Activated T-helper 1 cell treated with anti-CD3 and anti-CD28 coated beads, Interleukin-12 subunit alpha, Interleukin-12 subunit beta, Interleukin-2, Interleukin-4 antibody, amounts not matched to agents 30 ng/mL and 10 ng/mL and 1 ng/mL, durations not matched to agents 14 hours and 24 hours and 36 hours (primary cell): ENCODE measurements at places on chromosomes 2 and 18.

DNA sequence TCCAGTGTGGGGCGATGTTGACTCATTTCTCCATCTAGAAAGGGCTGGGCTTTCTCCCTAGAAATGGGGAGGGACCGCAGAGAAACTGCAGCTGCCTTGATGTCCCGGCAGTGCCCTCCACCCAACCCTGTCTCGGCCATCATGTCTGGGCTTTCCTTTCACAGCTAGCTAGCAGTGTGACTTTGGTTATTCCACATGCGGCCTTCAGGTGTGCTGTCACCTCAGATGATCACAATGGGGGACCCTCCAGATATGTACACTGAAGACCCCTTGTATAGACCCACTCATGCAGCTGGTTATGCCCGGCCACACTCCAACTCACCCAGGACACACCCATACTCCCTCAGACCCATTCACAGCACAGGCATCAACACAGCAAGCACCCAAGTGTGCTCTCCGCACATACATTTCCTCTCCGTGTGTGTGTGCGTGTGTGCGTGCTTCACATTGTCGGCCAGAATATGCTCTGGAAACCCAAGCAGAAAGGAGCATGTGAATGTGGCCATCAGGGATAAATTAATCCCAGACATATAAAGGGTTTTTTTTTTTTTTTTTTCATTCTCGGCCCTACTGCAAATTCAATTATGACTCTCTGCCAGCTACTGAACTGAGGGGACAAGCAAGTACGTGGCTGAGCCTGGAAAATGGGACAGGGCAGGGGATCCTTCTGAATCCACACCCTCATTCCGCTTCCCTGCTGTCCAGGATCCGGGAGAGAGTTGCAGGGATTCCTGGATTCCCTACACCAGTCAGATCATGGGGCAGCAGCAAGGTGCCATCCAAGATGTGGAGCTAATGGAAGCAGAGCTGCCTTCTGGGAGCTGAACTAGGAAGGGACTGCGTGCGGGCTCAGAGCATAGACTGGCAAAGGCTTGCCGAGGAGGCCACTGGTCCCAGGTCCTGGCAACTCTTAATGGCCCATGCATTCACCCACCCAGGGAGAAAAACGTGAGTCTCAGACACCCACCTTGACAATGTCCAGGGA is 240.2 kb downstream of the DYSF start:
- DNase-seq: no peak

DNA sequence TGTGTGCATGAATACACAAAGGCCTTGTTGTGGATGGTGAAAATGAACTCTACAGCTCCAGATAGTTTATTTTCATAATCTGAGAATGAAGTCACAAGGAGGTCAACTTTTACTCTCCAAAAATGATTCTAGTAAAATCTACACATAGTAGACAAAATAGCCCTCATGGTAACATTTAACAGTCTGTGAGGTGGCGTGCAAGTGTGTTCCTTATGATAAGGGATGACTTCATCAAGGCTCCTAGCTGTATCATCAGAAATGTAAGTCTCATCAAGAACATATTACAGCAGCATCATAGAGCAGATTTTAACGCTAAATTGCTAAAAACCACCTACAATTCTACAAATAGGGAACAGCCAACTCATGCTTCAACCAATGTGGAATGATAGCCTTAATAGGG is 72.3 kb upstream of the RIOK3 start:
- no peak for DNase-seq

- DNase-seq: no peak
Measured at GRCh38 chr2:88077080-88077479, 9.5 kb downstream of the SMYD1 start.

GRCh38 chr2:174121175-174121574 is 127.2 kb downstream of the OLA1 start:
- no peak for DNase-seq

GRCh38 chr2:46298522-46299353 is 1.5 kb downstream of the EPAS1 start:
- no peak for DNase-seq

DNA sequence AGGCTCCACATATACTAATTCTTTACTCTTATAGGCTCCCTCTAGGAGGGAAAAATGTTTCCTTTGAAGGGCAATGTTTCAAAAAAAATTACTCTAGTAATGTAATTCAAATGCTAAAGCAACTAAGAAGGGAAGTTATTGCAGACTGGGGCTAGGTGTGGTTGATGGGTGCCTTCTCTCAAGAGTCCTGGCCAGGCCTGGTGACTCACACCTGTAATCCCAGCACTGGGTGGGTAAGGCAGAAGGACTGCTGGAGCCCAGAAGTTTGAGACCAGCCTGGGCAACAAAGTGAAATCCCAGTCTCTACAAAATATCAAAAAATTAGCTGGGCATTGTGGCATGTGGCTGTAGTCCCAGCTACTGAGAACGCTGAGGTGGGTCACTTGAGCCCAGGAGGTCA is 31.2 kb upstream of the CDKL4 start:
- no peak for DNase-seq

GRCh38 chr2:95275151-95275515 is 884 bp downstream of the PROM2 start:
- DNase-seq: no peak

DNA sequence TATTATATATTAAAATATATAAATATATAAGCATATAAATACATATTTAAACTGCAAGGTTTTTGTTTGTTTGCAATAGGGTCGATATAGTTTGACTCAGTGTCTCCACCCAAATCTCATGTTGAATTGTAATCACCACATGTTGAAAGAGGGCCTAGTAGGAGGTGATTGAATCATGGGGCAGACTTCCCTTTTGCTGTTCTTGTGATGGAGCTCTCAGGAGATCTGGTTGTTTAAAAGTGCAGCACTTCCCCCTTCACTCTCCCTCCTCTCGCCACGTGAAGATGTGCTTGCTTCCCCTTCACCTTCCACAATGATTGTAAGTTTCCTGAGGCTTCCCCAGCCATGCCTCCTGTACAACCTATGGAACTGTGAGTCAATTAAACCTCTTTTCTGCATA is 2137.3 kb upstream of the CELF4 start:
- no peak for DNase-seq

GRCh38 chr18:61738042-61738441 is 154.8 kb downstream of the RNF152 start:
- DNase-seq: no peak

- DNase-seq: no peak
Measured at GRCh38 chr2:21256006-21256405, 132.2 kb downstream of the TDRD15 start.

GRCh38 chr2:222608081-222608480 is 47.8 kb downstream of the FARSB start:
- no peak for DNase-seq

DNA sequence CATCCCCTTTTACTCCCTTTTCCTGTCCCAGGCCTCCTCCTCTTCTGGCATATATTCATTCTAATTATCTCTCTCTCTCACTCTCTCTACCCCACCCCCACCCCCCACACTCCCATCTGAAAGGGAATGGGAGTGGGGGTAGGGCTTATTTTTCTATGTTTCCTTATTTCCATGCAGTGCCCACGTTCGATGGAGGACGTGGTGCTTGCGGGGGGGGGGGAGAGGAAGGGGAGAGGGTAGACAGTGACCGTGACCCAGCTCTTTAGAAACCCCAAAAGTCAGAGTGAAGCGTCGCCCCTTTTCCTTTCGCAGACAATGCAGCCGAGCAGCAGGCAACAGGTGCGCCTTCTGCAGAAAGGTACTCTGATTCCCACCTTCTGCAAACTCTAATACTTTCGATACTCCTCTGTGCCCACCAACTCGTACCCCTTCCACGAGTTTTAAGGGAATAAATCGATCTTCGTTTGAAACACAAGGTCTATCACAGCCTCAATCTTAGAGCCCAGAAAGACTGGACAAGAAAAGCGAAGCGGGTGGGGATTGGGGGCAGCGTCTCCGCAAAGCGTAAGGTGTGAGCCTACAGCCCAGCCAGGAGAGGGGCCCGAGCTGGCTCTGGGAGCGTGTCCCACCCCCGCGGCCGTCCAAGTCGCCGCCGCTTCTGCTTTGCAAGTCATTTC is 891 bp upstream of the NR4A2 start:
- DNase-seq: peak; percentile 28

DNA sequence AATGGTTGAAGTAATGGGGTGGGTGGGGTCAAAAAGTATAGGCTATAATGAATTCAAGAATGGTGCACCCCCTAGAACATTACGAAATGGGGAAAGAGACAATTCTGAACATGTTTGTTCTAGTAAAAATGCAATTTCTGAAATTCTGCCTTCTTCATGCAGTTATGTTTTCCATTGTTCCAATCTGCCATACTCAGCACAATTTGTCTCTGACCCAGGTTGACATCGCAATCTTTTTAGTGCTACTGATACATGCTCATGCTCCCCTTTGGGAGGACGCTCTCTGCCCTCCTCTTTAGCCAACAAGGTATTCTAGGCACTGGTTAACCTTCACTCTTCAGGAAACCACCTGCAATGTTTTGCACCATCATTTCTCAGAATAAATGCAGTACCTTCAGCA is 1303.9 kb upstream of the PIK3C3 start:
- DNase-seq: no peak

- DNase-seq: no peak
Measured at GRCh38 chr2:83369601-83370418, 1089.3 kb downstream of the SUCLG1 start.

DNA sequence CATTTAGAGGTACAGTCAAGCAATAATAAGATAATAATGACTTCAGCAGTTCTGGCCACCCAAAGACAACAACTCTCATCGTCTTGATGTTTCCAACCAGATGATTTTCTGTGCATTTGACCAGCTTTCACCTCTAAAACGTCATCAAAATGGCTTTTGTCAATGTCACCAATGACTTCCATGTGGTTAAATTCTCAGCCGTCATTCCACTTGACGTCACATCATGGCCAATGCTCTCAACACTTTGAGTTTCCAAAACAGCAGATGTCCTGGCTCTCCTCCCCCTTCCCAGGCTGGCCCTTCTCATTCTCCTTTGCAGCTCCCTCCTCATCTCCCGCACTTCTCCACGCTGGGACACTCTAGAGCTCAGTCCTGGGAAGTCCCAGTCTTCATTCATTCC is 258.3 kb downstream of the BCL2 start:
- no peak for DNase-seq

DNA sequence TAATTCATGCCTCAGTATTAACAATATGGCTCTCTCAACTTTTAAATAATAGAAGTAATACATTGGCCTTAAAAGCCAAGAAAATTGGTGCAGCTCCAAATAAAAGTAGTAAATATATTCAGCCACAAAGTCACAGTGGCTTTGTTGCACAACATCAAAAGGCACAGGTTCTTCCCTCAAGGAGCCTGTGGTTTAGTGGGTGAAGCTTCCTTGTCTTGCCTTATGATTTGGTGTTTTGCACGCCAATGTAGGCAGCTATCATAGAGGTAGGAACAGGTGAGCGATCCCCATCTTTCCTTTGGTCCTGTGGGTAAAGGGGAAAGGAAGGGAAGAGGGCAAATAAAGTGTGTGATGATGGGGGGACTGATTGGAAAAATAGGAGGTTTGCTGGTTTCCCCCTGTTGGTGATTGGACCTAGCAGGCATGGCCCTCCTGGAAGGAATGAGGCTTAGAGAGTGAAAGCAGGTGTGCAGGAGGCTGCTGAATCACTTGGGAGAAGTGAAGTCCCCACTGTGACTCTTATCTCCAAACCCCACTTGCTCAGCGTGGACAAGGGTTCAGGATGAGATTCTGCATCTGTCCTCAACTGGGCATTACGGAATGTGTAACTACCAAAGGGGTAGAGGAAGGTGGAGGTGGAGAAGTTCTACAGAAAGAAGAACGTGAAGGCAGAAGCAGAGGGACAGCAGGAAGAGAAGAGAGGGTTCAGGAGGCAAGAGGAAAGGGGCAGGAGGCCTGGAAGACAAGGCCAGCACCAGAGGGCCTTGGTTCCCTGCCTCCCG is 20.1 kb upstream of the TNP1 start:
- no peak for DNase-seq

GRCh38 chr18:8162802-8163201 is 446.4 kb upstream of the RAB12 start:
- no peak for DNase-seq

DNA sequence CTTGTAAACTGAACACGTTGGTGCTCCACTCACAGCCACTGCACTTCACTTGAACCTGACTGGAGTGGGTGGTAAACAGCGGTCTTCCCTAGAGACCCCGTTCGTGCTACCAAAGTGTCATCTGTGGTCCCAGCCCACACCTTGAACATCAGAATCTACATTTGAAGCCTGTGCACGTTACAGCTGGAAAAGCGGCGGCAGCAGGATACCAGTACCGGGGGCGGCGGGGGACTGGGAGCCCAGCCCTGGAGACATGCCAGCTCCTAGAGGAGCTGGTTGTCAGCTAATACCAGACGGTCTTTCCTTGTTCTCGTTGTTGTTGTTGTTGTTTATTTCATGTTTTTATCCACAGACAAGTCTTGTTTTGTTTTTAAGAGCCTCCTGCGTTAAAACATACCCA is 156.7 kb downstream of the WDSUB1 start:
- DNase-seq: no peak

- no peak for DNase-seq
Measured at GRCh38 chr18:24613896-24614640, 153.6 kb downstream of the HRH4 start.

GRCh38 chr18:26655525-26656430 is 107.4 kb upstream of the KCTD1 start:
- DNase-seq: no peak

DNA sequence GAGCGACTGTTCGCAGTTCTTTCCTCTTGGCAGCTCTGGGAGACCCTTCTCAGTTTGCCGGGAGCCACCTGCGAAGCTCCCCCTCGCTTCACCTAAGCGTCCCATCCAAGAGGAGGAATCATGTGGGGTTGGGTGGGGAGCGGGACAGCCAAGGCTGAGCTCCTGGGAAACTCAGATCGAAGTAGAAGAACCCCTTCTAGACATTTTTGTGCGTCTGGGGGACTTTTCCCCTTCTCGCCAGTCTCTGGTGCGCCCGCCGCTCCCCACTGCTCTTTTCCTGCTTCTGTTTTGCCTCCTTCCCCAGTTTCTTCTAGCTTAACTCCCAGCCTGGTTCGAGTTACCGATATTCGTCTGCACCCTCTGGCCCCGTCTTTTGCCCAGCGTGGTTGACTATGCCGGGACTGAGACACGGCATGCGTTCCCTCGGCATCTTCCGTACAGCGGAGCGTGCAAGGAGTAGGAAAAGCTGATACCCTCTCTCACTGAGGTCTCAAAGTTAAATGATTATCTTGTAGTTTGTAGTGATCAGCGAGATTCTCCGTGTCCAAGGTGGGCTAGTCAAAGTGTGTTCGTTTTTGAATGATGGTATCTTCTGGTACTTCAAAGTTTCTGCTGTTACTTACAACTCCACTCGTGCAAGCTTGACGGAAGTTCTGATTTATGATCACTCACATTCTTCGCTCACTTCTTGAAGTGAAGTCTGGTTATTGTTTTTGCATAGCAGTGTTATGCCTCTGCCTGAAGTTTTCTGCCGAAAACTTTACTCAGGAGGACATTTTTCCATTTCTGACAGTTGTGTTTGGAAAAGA is 664 bp downstream of the CAMKMT start:
- peak; percentile 34 for DNase-seq

GRCh38 chr2:233967164-233967563 is 50.0 kb downstream of the TRPM8 start:
- no peak for DNase-seq

GRCh38 chr2:67663776-67664175 is 266.6 kb downstream of the ETAA1 start:
- DNase-seq: no peak
